ENCODE measurements at places on chromosomes 2 and 18. TPM values are rescaled to one million over a fixed set of nuclear protein-coding genes. Genes with fewer than 3 reads are reported as not detected.

GRCh38 chr2:142673836-142674235 lies 203.6 kb upstream of the KYNU start:
- DNase-seq = no peak

GRCh38 chr2:17621781-17622180 lies 81.3 kb downstream of the VSNL1 start:
- no peak for DNase-seq

The PROKR1 gene
- not detected for total RNA-seq

The SGPP2 gene
- total RNA-seq = 19.0 TPM

The RNF125 gene
- 5.6 TPM for total RNA-seq

GRCh38 chr2:12764075-12764730 lies 47.5 kb downstream of the TRIB2 start:
- no peak for DNase-seq

The STEAP3 gene
- total RNA-seq = 12.9 TPM

The KLHL14 gene
- not detected for total RNA-seq

DNA sequence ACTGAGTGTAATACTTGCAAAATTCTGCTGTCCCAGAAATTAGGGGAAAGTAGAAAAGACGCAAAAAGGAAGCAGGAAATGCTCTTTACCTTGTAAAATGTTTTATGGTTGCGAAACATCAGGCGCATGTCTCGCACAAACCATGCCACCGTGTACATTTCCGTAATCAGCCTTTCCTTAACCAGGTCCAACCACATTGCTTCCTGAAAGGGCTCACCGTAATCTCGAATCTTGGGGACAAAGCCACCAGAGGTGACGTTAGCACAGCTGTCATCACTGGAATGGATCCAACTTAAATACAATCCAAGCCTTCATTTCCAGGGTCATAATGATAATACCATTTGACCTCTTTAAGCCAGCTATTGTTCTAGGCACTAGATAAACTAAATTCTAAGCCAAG lies 49.3 kb downstream of the SP110 start:
- DNase-seq = no peak

- DNase-seq = peak; percentile 46
Measured at GRCh38 chr2:70305531-70305930, 3.7 kb upstream of the FAM136A start.

The PLGLB1 gene
- 1.4 TPM for total RNA-seq

- no peak for DNase-seq
Measured at GRCh38 chr2:222033541-222033940, 265.3 kb downstream of the PAX3 start.

DNA sequence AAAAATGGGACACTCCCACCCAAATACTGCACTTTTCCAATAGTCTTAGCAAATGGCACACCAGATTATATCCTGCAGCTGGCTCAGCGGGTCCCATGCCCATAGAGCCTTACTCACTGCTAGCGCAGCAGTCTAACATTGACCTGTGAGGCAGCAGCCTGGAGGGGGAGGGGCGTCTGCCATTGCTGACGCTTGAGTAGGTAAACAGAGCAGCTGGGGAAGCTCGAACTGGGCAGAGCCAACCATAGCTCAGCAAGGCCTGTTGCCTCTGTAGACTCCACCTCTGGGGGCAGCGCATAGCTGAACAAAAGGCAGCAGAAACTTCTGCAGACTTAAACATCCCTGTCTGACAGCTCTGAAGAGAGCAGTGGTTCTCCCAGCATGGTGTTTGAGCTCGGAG lies 110.4 kb downstream of the CTIF start:
- no peak for DNase-seq

DNA sequence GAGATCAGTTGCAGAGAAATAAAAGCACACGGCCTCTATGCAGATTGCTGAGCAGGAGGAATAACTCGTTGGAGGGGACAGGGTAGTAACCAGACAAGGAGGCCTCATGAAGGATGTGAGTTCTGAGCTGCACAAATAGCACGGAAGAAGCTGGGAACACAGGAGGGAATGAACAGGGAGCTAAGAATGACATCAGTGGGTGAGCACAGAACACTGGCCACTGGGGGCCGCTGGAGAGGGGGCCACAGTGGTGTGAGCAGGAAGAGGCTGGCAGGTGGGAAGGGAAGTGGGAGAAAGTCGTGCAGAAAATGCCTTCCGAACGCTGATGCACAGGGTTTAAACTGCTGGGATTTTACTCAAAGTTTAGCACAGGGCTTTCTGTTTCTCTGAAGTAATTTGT lies 61.0 kb downstream of the ZAP70 start:
- no peak for DNase-seq

DNA sequence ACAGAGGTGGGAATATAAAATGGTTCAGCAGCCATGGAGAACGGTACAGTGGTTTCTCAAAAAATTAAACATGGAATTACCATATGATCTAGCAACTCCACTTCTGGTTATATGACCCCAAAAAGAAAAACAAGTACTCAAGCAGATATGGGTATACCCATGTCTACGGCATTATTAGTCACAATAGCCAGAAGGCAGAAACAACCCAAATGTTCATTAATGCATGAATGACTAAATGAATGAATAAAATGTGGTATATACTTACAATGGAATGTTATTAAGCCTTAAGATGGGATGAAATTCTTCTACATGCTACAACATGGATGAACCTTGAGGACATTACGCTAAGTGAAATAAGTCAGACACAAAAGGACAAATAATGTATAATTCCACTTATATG lies 266.8 kb upstream of the FBXO11 start:
- no peak for DNase-seq

- DNase-seq = no peak
Measured at GRCh38 chr2:193690572-193690971, 1495.8 kb upstream of the TMEFF2 start.

DNA sequence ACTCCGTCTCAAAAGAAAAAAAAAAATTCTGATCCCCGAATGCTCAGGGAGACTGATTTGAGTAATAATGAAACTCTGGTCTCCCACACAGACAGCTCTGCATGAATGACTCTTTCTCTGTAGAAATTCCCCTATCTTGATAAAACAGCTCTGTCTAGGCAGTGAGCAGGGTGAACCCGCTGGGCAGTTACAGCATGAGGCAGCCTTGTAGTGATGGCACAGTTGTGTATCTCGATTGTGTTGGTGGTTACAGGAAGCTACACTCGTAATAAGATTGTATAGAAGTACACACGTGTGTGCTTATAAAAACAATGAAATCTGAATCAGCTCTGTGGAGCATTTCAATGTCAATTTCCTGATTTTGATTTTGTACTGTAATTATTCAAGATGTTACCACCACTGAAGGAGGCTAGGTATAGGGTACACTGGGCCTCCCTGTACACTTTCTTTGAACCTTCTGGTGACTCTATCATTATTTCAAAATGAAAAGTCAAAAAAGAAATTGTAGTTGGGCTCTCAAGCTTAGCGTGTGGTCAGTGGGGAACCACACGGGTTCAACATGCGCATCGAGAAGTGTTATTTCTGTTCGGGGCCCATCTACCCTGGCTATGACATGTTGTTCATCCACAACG lies 34.9 kb upstream of the ATP8B1 start:
- no peak for DNase-seq

The CEBPZ gene
- 32.3 TPM for total RNA-seq

GRCh38 chr18:38067086-38067485 lies 501.5 kb upstream of the CELF4 start:
- DNase-seq = no peak

DNA sequence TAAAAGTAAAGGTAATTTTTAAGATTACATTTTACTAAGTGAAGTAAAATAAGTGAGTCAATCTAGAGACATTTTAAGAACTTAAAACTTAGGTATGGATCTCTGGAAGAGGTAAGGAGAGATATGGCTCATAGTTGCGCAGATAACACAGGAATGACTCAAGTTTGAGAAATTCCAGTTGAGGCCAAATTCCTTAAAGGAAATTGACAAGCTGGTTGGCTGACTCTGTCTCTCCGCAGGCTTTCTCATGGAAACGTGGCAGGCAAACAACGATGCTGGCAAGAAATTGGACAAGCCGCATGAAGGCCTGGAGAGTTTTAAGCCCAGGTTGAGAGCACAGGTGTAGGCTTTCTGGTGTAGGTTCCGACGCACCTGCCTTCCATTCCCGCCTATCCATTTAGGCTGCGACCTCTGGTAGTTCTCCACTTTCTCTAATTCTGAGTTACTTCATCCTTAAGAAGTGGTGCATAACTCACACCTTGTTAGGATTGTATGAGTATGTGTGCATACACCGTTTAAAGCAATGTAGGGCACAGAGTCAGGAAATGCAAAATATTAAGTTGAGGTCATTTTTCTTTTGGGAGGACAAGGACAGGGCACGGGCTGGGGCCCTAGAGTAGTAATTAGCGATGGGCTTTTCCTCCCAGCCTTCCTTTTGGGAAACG lies 589 bp upstream of the DAW1 start:
- DNase-seq = no peak

DNA sequence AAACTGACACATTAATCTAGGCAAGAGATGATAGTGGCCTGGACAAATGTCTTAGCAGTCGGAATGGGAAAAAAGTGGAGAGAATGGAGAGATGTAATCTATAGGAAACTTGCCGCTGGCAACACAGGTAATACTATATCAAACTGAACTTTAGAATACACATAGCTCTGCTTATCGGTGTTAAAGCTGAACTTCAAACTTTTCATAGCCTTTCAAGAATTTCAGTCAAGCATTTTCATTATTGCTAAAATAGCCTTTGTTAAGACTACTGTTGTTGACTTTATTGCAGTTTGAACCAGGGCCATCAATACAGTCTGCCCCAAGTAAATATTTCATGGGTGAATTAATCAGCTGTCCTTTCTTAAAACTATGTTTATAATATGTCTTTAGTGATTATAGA lies 12.9 kb upstream of the CHST9 start:
- DNase-seq = no peak

GRCh38 chr2:134178138-134178877 lies 75.6 kb upstream of the MGAT5 start:
- DNase-seq = no peak

DNA sequence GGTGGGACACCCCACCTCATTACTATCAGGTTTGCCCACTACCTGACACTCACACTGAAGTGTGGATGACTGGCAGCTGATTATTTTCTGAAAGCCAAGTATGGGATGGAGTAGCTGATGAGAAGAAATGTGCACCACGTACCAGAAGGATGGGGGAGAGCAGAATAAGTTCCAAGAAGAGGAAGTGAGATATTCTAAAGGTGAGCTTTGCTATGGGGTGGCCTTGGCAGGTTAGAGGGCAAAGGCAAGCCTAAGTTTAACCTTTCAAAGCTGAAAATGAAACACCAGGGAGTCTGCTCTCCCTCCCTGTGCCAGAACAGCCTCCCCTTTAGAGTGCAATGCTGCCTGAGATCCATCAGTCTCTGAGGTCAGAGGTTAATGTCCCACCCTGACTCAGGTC lies 196.1 kb upstream of the OSR1 start:
- no peak for DNase-seq

GRCh38 chr2:95525294-95526035 lies 40.9 kb upstream of the TRIM43B start:
- DNase-seq = peak; percentile 70

DNA sequence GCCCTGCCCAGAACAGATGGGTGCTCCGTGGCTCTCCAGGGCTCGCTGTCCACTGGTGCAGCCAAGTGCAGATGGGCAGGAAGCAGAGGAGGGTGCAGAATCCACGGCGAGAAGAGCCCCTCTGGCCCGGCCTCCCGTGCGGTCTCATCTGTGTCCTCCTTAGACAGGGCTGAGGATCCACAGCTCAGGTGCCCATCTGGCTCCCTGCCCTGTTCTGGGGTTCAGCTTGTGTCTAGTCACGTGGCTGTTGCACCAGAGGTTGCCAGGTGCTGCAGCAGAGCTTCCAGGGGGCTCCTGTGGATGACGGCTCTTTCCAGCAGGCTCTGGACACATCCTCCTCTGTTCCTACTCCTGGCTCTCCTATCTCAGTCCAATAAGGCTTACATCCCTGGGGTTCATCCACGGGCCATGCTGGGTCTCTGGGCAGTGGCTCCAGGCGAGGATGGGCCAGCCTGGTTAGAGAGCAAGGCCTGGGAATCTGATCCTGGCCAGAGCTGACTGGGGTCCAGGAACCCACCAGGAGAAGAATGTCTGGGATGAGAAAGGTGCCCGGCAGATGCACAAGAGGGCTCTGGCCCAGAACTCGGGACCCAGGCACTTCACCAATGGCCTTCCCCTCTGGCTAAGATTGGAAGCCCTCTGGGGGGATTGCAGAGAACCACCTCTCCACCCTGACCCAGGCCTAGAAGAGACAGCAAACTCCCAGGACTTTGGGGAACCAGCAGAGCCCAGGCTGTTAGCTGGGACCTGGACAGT lies 116.3 kb upstream of the ID2 start:
- no peak for DNase-seq

DNA sequence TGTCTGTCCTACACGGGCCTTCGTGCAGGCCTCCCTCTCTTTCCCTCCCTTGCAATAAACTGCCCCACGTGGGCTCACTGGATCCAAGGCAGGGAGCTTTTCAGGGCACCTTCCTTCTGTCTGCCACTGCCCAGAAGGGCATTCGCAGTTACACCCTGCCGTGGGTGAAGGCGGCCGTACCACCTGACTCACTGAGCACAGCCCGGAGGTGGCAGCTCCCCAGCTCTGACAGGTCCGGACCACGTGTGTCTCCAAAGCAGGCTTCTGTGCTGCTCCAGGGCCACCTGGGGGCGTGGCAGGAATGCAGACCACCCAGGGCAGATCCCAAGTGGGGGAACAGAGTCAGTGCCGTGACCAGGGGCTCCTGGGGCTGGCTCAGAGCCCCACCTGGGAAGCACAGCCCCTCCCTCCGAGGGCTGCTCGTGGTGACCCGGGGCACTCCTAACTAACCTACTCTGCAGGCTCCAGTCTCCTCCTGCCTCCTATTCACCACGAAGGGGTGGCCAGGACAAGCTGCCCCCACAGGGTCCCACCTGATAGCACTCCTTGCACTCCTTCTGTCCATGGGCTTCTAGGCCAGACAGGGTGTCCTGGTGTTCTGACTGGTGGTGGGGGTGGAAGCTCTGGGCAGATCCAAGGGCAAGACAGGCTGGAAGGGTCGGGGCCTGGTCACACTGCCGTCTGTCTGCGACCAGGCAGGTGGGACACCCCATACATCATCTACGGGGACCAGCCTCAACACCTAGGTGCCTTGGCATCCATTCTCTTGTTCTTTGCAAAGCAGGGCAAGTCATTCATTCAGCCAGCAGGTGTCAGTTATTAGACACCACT lies 9.7 kb downstream of the SNED1 start:
- peak; percentile 51 for DNase-seq

The IL18R1 gene
- 1.0 TPM for total RNA-seq

The BOLL gene
- not detected for total RNA-seq

GRCh38 chr2:172609488-172609887 lies 53.6 kb downstream of the PDK1 start:
- DNase-seq = no peak

The CYP26B1 gene
- total RNA-seq = 5.4 TPM

GRCh38 chr2:73920577-73921545 lies 5.8 kb upstream of the DGUOK start:
- peak; percentile 76 for DNase-seq

- no peak for DNase-seq
Measured at GRCh38 chr2:15788830-15789229, 151.5 kb upstream of the MYCN start.

- no peak for DNase-seq
Measured at GRCh38 chr2:213015387-213016165, 135.8 kb downstream of the IKZF2 start.

GRCh38 chr2:156147594-156148330 lies 184.8 kb downstream of the NR4A2 start:
- DNase-seq = no peak

The SCG2 gene
- not detected for total RNA-seq

- no peak for DNase-seq
Measured at GRCh38 chr18:65415098-65415497, 335.7 kb upstream of the CDH7 start.

Measured in Right ventricle myocardium inferior (tissue), 1 donor.